Mammary epithelial cell (primary cell): ENCODE measurements at places on chromosomes 1 and 21. TPM values are rescaled to one million over a fixed set of nuclear protein-coding genes. Genes with fewer than 3 reads are reported as not detected.

GRCh38 chr1:162294015-162294414, 82.6 kb downstream of the SPATA46 start:
- no peak for DNase-seq

- peak; percentile 79 for DNase-seq
Observed at GRCh38 chr1:39960431-39960958, 5.5 kb downstream of the MFSD2A start.

DNA sequence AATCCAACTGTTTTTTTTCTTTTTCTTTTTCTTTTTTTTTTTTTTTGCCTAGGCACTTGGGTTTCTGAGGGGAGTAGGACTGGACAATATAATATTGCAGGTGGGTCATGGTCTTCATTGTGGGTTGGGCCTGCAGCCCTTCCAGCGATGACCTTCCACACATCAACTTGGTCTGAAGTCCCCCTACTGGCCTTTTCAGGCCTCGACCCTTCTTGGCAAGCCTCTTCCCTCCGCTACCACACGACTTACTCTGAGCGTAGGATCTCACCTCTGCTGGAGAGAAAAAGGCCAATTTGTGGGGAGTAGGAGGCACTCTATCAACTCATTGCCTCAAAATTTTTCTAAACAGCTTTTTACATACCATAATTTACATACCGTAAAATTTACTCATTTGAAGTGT, 51.1 kb upstream of the GRIK3 start:
- DNase-seq, result no peak

DNA sequence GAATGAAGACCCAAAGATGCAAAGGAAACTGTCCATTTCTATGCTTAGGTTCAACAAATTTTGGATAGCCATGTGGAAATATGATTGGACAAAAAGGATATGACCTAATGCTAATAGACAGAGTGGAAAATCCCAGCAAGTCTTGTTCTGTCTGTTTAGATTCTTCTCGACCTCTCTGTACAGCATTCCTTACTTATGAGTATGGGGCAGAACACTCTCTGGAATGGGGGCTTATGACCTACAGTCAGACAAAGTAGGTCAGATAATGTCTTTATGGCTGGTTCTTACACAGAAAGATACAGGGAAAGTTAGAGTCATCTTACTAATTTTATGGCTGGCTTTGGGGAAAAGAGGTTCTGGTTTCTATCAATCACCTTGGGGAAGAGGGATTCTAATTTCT, 2.8 kb downstream of the GCSAML start:
- peak; percentile 27 for DNase-seq

DNA sequence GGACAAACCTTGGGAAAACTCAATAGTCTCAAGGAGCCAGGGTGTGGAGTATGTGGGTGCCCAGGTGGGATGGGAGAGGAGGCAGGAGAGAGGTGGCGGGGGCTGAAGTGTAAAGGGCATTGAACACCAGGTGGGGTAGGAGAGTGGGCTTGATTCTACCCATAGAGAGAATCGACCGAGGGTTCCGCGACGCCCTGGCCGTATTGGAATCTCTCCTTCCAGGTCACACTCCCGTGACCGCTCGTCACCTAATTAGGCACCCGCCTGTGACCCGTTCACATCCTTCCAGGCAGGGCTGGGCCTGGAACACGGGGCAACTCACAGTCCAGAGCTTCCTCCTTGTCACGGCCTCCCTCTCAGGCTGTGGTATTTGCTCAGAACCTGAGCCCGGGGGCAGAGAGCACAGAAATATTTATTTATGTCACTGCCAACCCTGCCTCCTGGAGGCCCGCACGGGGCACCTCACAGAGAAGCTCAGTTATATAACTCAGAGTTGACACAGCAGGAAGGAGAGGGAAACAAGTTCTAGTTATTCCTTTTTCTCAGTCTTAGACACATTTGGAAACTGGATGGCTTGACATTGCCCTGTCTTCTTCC, 12.0 kb downstream of the NCMAP start:
- peak; percentile 11 for DNase-seq

DNA sequence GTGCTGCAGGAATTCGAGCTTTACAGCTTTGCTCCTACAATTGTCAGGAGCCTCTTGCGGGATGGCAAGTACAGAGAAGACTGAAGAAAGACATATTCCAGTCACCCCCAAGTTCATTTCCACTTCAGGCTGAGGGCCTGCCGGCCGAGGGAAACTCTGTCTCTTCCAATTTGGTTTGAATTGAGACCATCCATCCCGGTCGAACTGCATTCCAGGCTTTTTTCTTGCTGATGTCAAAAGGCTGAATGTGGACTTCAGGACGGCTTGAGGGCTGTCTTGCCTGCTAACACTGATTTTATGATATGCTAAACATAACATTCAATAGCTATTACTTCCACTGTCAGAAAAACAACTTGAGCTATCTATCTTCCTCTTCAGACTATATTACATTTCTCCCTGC, 79.8 kb upstream of the PLXNA2 start:
- no peak for DNase-seq

DNA sequence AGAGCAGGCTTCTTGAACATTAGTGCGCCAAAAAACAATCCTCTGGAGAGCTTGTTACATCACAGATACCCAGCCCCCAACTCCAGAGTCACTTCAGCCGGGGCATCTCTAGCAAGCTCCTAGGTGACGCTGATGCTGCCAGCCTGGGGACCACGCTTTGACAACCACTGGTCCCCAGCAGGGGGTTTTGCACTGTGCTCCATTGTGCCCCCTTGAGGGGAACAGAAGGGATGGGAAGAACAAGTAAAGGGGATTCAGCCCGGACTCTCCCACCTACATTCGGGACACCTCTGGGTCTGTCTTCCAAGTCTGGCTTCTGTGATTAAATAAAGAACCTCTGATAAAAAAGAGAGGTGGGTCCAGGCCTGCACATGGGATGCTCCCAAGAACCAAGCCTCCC, 60.4 kb downstream of the ATP5PO start:
- no peak for DNase-seq

- peak; percentile 64 for DNase-seq
Observed at GRCh38 chr1:109910123-109910962, at the start of gene CSF1. Gene CSF1, plus strand, starts transcription at chr1:109910849. Its CDS starts 175 bp downstream, at chr1:109911024.

DNA sequence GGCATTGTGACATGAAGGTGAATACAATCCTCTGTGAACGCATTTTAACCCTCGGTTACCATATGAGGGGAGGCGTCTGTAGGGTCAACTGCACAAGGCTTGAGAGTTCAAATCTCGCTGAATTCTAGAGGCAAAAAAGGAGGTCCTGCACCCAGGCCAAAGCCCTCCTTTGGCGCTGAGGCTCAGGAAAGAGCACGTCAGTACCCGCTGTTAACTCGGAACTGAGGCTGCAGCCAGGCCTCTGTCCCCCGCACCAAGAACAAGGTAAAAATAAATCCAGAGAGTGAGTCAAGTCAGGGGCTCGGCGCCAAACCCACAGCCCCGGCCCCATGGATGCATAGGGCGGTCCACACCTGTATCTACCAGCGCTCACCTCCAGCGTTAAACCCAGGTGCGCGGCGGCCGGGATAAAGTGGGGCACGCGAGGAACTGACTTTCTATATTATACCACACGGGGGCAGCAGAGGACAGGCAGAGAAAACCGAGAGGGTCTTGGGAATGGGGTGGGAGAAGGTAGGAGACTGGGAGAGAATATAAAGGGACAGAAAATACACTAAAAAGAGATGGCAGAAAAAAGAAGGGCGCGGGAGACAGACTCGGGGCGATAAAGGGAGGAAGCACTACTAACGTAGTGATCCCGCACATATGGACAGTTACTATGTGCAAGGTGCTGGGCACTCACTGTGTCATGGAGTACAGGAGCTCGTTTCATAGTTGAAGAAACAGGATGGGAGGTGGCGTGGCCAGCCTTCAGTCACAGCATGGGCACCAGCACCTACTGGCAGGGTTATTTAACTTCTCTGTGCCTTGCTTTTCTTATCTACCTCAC, 54.9 kb downstream of the DMRTA2 start:
- DNase-seq, result peak; percentile 21

DNA sequence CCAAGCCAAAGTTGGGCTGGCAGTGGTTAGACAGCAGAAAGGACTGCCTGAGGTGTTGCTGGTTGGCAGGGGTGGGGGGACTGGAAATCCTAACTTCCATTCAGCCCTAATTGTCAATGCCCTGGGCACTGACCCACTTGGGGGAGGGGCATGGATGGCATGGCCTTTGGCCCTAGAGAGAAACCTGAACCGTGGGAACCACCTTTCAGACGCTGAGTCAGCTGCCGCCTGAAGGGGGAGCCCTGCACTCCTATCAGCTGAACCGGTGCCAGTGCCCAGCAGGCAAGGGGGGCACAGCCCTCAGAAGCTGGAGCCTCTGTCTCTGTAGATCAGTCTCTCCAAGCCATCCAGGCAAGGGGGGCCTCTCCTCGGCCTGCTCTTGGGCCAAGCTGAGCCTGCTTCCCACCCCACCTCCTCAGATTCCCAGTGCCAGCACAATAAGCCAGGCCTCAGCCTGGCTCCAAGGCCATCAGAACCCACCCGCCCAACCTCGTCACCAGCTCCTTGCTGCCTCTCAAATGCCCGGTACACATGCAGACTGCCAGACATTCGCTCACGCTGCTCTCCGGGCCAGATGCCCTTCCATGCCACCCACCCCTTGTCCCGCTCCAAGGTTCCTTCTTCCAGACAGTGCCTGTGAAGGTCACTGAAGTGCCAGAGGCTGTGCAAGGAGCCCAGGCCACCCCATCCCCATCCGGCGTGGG, 11.6 kb downstream of the TINAGL1 start:
- no peak for DNase-seq

- DNase-seq, result no peak
Observed at GRCh38 chr1:174194461-174194860, 35.1 kb downstream of the RABGAP1L start.

DNA sequence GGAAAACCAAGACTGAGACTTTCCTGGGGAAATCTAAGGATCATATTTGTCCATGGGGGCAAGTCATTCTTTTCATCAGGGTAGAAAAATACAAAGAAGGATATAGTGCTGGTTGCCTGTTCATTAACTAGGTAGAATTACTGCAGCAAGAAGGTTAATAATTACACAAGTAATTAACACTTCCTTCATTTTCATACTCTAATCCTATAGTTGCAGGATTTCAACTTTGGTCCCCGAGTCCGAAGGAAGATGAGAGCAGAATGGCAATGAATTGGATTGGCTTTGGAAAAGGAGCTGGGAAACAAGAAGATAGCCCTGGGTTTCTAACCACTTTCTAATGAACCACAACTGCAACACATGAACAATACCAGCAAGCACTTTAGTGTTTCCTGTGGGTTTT, 199.2 kb upstream of the ESRRG start:
- DNase-seq, result no peak

DNA sequence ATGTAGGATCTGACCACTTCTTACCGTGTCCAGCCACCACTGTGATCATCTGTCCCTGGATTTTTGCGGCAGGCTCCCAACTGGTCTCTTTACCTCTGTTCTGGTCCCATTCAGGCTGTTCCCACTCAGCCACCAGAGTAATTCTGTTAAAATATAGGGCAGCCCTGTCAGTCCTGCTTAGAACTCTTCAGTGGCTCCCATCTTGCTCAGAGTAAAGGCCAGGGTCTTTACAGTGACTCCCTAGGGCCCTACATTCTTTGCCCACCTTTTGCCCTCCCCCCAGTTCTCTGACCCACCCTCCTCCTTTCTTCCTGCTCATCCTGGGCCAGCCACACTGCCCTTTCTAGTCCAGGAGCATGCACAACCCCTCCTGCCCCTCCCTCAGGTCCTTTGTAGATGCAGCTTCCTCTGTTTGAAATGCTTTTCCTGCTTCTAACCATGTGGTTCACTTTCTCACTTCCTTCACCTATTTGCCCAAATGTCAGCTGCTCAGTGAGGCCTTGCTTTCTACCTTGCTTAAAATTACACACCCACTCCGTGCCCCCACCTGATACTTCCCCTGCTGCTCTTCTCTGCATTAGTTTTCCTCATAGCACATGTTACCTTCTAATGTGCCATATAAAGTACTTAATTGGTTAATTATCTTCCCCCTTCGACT, 7.8 kb downstream of the UBIAD1 start:
- no peak for DNase-seq

DNA sequence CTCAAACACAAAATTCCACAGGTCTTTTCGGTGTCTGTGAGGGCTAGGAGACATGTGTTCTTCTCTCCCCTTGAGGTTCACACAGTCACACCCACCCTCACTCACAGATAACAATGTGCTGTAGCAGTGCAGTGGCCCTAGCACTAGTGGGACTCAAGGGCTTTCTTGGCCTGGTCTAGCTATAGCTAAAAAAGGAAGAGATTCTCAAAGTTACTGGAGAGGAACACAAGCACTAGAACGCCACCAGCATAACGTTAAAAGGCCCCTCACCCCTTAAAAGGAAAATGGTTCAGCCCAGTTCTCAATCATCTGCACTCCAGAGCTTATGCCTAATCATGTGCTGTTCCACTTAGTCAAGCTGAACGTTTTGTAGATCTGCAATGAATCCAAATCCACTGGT, 39.5 kb downstream of the RGS8 start:
- no peak for DNase-seq

DNA sequence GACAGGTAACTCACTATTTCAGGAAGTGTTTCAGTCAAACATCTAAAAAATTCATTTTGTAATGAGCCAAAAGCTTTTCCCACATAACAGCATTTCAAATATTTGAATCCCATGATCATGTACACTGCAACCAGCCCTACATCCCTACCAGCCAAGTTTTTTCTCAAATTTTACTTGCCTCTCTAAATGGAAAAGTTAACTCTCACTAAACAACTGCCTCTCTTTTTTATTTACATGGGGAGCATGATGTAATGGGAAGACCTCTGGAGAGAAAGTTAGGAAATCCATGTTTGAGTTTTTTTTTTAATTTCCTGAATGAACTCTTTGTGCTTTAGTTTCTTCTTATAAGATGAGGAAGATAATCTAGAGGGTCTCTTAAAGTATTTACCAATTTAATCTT, 70.5 kb downstream of the TTLL7 start:
- DNase-seq, result no peak

DNA sequence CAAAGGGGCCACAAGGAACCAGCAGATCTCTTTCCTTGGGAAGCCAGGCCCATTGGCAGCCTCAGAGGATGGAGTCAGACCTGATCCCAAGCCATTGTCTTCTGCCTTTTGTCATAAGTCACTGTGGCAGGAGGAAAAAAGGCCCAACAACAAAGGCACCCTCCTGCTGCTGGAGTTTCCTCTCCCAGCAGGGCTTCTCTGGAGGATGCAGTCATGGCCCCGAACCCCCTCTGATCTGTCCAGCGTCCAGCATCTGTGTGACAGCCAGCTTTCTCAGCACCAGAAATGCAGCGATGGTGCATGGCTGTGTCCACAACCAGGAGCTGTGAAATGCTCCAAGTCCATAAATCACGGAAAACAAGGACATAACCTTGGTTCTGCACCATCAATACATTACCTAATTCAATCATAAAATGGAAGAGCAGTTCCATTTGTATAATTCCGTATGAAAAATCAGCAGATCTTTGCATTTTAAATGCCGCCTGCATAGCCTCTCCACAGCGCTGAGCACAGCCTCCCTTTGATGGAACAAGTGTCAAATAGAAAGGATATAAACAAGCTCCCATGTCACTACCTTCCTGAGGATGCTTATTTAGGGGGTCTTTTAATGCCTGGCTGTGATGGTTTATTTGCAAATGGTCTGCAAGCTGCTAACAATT, 30.6 kb downstream of the AJAP1 start:
- DNase-seq, result no peak

Gene ESPN
- 0.45 and 2.4 TPM in 2 replicates for total RNA-seq

Gene CCDC27
- total RNA-seq, result not detected

Gene C1QA
- not detected for total RNA-seq

Gene RNU1-1
- under 0.01 TPM for total RNA-seq

Gene RASAL2
- total RNA-seq, result 45.3 and 55.9 TPM in 2 replicates

Gene ATP5PB
- 184 TPM for total RNA-seq

Gene COPA
- 155 TPM for total RNA-seq
